ENCODE measurements at places on chromosomes 4 and X.

- no peak for DNase-seq
Measured at GRCh38 chrX:2831471-2832228, 2.9 kb downstream of the GYG2 start.

DNA sequence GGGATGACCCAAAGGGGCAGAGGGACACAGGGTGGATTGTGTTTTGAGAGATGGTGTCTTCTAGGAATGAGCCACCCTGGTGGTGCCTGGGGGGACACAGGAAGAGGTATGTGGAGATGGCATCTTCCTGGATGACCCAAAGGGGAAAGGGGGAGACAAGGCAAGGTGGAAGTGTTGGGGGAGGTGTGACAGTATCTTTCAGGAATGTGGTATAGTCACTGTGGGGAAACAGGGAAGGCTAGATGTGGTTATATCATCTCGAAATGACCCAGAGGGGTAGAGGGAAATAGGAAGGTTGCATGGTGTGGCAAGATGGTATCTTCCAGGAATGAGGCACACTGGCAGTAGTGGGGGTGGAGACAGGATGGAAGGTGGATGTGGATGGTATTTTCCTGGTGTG lies 62.9 kb downstream of the MAOA start:
- no peak for DNase-seq

GRCh38 chrX:36804066-36804465 lies 204.1 kb upstream of the FAM47C start:
- DNase-seq: no peak

GRCh38 chr4:143184217-143184502 lies 557 bp upstream of the USP38 start:
- no peak for DNase-seq

GRCh38 chr4:93814722-93815121 lies 13.8 kb upstream of the ATOH1 start:
- DNase-seq: no peak

- no peak for DNase-seq
Measured at GRCh38 chr4:39255266-39255665, 72.9 kb downstream of the WDR19 start.

DNA sequence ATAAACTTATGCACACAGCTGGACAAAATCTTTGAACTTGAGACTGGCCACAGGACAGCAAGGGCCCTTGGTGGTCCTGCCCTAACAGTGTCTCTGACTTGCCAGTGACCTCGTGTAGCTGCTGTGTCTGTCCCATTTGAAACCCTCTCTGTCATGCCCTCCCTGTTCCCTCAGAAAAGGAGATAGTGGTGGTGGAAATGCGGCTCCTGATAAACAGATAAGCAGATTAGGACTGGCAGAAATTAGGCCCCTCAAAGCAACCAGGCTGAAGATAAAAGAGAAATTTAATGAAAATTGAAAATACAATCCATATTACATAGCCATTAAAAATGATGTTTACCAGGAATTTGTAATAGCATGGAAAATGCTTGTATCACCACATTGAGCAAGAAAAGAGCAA lies 136.6 kb upstream of the ATP6AP2 start:
- DNase-seq: no peak
